ENCODE measurements at places on chromosomes 6 and 20.

- DNase-seq: no peak
Observed at GRCh38 chr6:169169375-169169774, 84.3 kb downstream of the THBS2 start.

GRCh38 chr20:62122654-62123449, 577 bp downstream of the LSM14B start:
- DNase-seq: peak; percentile 74

- DNase-seq: no peak
Observed at GRCh38 chr20:41167118-41167470, 29.8 kb downstream of the PLCG1 start.

GRCh38 chr6:10451828-10452509, 37.1 kb upstream of the TFAP2A start:
- peak; percentile 72 for DNase-seq

DNA sequence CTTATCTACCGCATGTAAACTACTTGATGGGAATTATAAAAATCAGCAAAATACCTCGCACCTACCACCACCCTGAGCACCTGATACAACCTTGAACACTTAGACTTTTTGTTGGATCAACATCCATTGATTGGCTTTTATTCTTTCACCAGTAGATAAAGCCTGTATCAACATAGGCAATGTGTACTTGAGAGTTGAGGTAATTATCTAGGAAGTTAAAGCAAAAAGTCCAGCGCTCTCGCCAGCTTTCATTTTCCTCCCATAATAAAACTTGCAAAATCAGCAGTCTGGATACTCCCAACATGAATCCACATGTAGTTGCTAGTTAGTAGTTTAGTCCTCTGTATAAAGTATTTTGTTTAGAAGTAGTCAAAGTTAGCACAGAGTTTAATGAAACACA, 132.0 kb upstream of the PRDM1 start:
- no peak for DNase-seq

GRCh38 chr6:43949551-43949991, 177.7 kb downstream of the MRPL14 start:
- no peak for DNase-seq

GRCh38 chr6:148835920-148836441, 89.2 kb downstream of the UST start:
- no peak for DNase-seq

DNA sequence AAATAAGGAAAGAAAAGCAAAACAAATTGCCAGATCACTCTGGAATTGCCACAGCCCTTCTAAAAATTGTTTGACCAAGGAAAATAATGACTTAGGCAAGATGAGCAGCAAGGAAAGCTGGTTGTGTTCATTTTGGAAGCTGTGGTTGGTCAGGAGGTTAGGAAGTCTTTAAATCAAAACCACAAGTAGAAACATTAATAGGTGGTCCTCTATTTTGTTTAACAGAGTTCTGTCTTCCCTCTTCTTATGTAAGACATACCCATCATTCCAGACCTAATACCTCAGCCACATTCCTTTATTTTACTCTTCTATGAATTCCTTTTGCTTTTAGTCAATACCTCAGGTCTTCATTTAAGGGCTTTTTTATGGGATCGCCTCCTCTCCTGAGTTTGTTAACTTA, 422.2 kb upstream of the PLCB4 start:
- DNase-seq: no peak

- DNase-seq: no peak
Observed at GRCh38 chr6:48311301-48311700, 200.3 kb upstream of the PTCHD4 start.

DNA sequence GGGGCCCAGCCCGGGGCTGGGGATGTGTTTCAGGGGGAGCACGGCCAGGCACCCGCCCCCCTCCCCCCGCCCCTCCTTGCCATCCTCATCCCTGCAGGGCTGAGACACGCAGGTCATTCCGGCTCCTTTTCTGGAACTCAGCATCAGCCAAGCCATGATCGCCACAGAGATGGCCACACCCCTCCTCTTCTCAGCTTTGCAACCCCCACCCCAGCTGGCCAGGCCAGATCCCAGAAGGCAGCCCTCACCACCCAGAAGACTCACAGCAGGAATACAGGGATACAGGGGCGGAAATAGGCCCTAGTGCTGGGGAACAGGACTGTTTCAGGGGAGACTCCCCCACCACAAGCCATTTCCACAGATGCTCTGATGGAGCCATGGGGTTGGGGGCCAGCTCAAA, 33.5 kb downstream of the YTHDF1 start:
- no peak for DNase-seq

DNA sequence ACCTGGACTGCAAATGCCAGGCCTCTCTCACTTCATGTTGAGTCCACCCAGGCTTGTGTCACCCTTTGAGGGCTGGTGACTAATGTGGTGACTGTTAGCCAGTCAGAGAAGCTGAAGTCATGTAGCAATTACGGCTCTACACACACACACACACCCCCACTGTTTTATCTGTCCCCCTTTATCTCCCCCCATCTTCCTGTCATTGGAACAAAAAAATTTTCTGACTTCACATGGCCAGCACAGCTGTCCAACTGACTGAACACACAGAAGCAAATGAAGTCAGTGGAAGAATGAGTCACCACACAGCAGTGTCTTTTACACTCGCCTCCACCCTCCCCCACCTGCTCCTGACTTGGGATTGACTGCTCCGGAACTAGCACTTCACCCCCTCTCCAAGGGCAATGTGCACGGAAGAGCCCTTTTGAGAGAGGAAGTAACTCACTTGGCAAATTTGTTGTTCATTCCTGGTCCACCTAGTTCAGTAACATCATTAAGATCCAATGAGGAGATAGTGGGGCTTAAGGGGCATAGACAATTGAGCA, 198.0 kb downstream of the RNF144B start:
- DNase-seq: peak; percentile 13

GRCh38 chr20:50673466-50674137, 17.7 kb downstream of the RIPOR3 start:
- peak; percentile 38 for DNase-seq

GRCh38 chr20:45098103-45098773, 2.7 kb downstream of the KCNS1 start:
- DNase-seq: peak; percentile 86

DNA sequence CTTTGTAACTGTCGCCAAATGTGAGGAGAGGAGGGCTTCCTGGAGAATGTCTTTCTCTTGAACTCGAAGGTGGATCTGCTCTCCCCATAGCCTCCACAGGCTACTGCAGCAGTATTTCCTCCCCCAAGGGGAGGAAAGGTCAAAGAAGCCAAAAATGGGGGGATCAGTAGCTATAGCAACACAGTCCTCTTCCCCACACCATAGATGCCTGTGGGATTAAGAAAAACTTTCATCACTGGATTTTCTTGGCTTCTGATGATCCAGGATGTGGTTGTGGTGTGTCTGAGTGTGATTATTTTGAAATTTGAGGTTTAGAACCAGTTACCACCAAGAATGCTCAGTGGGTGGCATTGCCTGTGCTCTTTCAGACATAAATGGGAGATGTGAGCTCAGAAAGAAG, 140.1 kb upstream of the SPACA1 start:
- no peak for DNase-seq

GRCh38 chr6:144265390-144265789, 19.7 kb upstream of the UTRN start:
- peak; percentile 78 for DNase-seq

DNA sequence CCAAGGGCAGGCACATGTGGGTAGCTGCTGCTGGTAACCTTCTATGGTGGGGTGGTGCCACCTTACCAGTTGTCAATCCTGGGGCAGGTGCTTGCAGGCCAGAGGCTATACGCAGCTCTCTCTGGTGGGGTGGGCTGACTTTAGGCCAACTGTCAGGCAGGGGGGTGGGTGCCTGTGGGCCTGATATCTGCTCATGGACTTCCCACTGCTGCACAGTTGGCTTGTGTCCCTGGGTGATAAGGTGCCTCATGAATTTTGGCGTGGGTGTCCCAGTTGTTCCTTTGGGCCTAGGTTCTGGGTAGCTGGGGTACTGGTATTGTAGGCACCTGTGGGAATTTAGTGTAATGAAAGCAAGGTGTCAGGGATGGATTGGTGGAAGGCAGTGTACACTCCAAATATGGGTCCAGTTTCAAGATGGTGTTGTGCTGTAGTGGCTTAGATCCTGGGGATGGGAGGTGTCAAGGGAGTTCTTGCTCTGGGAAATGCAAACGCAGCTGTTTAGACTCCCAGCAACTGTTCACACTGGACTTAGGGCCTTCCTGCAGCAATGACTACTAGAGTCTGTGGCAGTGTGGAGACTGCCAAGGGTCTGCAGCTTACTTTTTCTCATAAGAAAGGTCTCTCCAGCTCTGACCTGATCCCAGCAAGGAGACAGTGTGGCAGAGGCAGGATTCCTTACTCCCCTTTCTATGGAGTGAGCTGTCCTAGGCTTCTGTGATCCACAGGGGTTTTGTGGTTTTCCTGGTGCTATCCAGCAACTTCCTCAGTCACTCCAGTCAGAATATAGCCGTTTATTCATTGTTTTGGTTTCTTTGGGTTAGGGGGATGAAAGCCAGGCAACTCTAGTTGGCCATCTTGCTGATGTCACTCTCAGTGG, 128.2 kb downstream of the CRYBG1 start:
- DNase-seq: no peak

DNA sequence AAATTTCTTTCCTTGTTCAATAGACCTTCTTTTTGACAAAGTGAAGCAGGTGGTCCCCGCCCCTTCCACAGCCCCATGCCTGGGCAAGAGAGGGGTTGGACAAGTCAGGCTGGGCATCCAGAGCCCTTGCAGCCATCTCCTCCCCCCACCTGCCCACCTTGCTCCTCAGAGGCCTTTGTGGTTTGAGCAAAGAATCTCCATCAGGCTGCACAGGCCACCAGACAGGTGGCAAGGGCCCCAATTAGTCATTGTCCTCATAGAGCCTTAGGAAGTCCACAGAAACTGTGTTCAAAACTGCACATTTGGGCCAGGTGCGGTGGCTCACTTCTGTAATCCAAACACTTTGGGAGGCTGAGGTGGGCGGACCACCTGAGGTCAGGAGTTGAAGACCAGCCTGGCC, 1.5 kb upstream of the MAPK13 start:
- DNase-seq: no peak
